B cell (primary cell): ENCODE measurements at places on chromosomes 12 and 14. TPM values are rescaled to one million over a fixed set of nuclear protein-coding genes. Genes with fewer than 3 reads are reported as not detected.
A peak's percentile ranks its signal among the peaks of the same experiment; 100 is the strongest.

DNA sequence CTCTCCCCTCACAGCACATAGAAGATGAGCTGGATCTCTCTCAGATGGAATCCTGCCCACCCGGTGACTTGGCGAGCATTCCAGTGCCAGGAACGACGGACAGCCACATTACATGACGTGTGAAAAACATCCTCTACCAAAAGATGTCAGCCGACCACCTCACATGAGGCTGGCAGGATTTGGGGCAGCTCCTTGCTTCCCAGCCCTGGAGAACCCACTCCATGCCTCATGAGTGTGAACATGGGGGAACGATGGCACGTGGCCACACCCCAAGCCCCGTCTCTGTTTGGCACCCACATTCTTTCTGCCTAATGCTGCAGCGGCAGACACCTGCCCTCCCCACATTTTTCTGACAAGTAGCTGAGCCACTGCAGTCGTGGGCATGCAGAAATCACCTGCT is 202.5 kb downstream of the CALM1 start:
- DNase-seq, result no peak

DNA sequence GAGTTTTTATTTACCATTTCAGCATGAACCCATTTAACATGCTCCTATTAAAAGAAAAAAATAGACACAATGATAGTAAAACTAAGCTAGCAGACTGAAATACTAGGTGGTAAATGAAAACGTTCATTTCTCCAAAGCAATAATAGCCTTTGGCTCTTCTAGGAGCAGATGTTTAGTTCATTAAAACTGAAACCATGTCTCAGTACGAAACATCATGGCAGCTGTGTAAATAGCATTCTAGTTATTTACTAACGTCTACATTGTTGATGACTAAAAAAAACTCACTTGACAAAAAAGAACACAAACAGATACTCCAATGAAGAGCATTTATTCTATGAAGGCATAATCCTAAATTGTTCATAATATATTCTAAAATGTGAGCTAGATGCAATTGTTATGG is 17.9 kb downstream of the RECQL start:
- no peak for DNase-seq

DNA sequence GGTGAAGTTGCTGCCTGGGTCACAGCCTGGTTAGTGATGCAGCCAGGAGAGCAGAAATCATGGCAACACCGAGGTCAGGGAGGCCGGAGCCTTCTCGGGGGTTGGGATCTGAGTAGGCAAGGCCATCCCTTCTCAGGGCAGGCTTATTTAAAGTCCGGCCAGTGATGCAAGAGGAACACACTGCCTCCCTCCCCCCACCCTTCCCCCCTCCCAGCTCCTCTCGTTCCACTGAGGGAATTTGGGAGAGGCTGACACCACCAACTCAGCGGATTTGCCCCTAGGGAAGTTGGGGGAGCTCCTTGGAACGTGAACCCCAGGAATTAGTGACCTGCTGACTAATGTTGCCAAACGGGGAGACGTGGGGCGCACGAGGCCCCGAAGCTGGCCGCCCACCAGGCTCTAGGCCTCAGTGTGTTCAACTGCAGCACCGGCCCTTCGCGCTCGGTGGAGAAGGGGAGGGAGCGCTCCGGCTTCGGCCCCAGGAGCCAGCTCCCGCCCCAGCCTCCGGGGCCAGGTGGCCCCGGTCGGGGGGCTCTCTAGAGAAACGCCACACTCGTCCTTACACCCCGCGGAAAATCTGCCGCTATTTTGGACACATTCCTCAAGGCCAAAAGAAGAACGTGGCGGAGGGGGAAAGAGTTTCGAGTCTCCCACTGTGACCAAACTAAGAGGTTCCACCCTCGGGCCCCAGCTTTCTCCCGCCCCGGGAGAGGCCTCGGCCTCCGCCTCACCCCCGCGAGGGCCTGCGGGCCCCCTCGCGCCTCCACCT is 1.6 kb downstream of the CTDSP2 start:
- peak; percentile 52 for DNase-seq

The FOXN4 gene
- total RNA-seq, result not detected in 2 replicates

DNA sequence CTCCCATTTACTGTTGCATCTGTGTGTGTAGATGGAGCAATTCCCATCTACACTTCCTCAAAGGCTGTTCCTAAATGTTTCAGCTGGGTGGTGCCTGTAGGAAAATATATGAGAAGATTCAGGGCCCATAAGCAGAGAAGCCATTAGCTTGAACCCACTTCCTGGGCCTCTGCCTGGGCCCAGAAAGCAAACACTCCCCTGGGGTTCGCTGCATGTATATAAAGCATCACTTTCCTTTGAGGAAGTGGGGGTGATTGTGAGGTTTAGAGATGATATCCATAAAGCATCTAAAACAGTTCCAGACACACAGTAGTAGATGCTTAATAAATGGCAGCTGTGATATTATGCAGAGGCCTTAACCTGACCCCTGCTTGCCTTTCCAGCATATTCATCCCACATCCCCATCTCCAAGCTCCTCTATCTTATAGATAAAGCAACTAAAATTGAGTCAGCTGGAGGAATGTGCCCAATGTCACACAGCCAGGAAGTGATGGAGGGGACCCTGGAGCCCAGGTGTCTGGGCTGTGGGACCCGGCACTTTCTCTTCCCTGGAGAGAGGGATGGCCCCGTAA is 280.0 kb upstream of the CRY1 start:
- no peak for DNase-seq

The KLRK1 gene
- 0.84 and 0.97 TPM in 2 replicates for total RNA-seq

DNA sequence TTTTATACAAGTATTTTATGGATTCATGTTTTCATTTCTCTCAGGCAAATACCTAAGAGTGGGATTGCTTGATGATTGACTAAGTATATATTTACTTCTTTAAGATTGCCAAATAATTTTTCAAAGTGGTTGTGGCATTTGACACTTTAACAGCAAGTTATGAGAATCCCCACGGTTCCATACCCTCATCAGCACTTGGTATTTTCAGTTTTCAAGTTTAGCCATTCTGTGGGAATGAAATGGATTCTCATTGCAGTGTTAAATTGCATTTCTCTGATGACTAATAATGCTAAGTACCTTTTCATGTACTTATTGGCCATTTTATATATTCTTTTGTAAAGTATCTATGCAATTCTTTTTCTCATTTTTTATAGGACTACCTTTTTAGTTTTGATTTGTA is 301.5 kb upstream of the DIO3 start:
- no peak for DNase-seq

GRCh38 chr12:95653771-95654546 is 102.7 kb upstream of the USP44 start:
- peak; percentile 37 for DNase-seq
